ENCODE measurements at places on chromosomes 2 and 18.

DNA sequence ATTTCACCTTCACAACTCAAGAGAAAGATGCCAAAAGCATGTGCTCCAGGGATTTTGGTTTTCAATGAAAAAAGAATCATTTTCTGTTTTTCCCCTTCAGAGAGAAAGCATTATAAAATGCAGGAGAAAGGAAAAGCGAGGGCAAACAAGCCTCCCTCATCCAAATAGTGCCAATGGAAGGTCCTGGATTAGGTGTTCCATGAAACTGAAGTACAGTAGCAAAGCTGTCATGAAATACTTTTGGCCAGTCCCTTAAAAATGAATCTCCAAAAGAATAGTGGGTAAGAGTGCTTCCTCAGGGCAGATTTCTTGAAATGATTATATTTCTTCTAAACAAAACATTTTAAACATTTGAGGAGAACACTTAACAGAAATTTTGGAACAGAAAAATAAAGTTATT, 182.1 kb upstream of the FOSL2 start:
- DNase-seq, result no peak

DNA sequence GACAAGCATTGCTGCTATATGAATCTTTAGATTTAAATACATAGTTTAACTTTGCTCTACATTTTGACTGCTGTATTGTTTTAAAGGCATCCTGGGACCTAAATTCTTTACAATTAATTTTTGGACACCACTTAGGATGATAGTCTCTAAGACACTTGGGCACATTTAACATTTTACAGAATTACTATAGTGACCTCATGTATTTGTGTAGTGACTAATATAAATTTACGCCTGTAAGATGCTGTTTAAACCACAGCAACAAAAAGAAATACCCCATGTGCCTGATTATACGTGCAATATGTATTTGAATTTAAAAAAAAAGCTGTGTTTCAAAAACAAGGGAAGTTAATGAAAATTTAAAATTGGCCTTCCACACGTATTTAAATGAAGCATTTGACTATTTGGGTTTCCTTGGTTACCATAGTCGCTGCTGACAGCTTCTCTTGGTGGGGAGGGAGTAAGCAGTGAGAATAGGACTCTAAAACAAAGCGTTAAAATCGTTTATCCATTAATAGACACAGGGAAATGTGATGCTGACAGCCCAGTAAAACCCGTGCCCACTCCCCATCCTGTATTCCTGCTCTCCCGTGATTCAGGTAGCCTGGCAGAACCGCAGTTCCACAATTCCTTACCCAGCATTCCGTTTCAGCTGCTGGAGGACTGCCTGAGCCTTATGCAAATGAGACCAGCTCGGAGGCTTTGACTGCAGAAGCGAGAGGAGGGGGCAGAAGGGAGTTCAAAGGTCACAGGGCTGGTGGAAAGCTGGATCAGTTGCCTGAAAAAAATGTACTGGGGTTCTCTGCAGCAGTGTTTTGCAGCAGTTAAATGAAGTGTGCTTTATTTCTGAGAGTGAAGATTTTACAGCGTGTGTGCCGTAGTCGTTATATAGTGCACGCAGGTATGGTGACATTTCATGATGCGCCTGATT, 104.3 kb downstream of the CSRNP3 start:
- DNase-seq, result no peak

GRCh38 chr2:236250909-236251579, 13.2 kb downstream of the ASB18 start:
- no peak for DNase-seq

GRCh38 chr2:81495556-81495955, 1191.0 kb upstream of the LRRTM1 start:
- DNase-seq, result no peak

- DNase-seq, result no peak
These were observed 45.2 kb upstream of the SCG2 start for GRCh38 chr2:223647258-223647952.

DNA sequence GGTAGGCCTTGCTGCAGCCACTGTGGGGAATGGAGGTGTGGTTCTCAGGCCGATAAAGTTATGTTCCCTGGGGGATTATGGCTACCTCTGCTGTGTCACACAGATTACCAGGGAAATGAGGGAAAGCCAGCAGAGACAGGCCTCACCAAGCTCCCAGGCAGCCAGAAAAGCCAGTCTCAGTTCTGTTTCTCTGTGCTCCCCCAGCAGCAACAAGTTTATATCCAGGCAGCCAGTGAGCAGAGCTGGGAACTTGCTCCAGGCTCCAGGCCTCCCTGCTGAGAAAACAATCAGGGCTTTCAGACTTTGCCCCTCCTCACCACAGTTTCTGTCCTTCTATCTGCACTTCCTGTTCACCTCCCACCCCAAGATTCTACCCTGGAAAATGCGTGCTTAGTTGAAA, 596.6 kb upstream of the GYPC start:
- no peak for DNase-seq

GRCh38 chr2:240619506-240620148, 5.7 kb upstream of the GPR35 start:
- DNase-seq, result no peak

DNA sequence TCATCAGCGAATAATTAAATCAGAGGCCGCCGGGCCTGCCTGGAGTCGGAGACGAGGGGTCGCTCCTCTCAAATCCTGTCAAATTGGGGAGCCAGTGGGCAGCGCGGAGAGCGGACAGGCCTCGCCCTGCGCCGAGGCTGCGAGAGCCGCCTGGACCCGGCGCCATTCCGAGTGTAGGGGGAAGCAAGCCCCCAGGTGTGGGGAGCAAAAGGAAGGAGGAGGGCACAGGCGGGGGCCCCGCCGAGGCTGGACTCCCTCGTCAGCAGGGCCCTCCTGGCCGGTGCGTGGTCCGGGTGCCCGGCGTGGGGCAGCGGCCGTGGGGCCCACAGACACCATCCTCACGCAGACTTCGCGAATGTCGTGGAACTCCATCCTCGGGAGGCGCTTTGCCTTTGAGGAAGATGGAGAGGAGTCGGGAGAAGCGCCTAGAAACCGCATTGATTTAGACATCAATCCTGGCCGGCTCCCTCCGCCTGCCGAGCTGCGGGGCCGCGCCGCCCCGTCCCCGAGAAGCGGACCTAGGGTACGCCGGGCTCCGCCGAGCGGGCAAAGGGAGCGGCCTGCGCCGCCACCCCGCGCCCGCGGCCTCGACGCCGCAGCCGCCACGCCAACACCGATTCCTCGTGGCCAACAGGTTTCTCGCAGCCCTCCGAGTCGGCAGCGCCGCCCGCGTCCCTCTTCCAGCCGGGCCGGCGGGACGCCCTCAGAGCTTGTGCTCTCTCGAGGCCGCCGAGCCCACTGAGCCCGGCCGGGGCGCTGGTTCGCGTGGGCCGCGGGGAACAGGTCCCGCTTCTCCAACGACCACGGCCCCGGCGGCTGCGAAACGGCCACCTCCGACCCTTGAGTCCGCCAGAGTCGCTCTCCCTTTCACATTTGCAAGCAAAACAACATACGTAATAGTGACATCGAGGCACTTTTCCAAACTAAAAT, 6.7 kb upstream of the ONECUT2 start:
- DNase-seq, result no peak

GRCh38 chr2:158498043-158498748, 41.4 kb downstream of the PKP4 start:
- DNase-seq, result no peak

DNA sequence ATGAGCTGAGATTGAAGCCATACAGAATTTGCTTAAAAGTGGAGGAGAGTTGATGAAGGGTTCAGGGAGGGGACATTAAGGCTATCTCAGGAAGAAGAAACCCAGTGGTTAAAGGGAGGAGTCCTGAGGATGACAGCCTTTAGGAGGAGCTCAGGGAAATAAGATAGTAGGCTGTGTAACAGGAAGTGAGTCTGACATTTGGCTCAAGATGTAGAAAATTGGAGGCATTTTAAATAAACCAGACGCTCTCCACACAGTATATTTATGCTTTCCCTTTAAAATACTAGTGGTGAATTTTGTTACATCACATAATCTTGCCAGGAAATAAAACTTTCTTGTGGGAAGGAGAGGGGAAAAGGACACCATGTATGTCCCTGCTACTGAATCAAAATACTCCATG, 11.6 kb downstream of the KCNH7 start:
- DNase-seq, result no peak

- DNase-seq, result no peak
These were observed 46.6 kb upstream of the TMEM200C start for GRCh38 chr18:5941890-5942289.

DNA sequence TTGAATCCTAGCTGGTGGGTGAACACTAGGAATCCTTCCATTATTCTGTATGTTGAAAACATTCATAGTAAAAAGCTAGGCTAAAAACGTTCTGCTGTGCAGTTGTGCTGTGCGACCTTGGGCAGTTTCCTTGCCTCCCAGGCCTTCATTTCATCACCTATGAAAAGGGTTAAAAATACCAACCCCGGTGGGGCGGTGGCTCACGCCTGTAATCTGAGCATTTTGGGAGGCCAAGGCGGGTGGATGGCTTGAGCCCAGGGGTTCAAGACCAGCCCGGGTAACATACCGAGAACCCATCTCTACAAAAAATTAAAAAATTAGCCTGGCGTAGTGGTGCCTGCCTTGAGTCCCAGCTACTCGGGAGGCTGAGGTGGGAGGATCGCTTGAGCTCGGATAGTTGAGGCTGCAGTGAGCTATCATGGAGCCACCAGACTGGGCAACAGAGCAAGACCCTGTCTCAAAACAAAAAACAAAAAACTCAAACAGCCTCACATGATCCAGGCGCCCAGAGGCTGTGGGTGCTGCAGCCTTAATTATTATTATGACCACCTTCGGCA, 2.9 kb upstream of the RRM2 start:
- DNase-seq, result no peak

GRCh38 chr2:206958261-206958660, 18.9 kb downstream of the CPO start:
- no peak for DNase-seq

DNA sequence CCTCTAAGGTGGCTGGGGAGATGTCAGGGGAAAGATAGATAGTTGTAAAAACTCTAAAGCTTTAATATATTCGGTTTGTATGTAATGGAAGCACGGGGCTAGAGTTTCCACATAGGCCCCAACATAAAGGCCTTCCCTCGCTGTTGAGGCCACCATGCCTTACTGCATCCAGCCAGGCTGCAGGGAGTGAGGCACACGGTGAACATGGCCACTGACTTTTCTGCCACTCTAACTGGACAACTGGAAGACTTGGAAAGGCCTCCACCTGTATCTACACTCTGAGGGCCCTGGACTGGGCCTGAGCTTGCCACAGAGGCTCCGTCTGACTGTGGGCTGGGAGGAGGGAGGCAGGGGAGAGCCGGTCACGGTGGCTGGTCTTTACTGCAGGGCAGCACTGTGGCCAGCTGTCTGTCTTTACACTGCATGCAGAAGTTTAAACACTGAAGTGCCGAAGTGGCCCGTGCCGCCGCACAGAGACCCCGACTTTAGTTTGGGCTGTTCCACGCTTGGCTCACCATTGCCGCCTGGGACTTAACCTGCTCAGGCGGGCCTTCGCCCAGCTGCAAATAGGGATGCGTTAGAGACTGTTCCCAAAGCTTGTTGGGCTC, 66.7 kb downstream of the EMILIN2 start:
- no peak for DNase-seq

DNA sequence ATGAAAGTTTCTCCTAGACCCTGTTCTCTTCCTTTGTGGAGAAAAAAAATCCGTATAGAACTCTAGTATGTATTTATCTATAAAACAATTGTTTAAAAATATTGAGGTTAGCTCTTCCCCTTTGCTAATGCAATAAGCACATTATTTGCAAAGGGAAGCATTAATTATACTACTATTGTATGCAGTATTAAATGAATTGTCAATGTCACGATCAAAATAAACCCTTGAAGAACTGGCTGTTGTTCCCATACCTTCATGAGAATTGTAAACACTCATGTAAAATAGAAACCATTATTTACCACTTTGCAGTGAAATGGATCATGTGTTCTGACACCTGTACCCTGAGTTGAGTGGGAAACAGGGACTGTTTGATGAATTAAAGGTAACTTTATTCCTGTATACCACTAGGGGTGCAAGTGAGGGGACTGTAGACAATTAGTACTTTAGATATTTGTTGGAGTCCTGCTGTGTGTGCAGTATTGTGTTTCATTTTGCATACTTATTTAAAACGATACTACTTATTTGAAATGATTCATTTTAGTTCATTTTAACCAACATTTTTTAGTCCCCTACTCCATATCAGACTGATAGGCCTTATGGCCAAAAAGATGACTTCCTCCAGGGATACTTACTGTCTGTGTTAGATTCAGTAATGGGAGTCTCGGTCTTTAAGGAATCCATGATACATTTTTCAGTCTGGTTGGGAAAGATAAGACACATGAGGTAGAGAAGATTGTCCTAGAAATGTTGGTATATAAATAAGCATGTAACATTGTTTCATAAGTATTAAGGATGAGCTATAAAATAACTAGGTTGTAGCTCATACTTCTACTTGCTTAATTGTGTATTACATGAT, 7.9 kb downstream of the PKP4 start:
- DNase-seq, result no peak

DNA sequence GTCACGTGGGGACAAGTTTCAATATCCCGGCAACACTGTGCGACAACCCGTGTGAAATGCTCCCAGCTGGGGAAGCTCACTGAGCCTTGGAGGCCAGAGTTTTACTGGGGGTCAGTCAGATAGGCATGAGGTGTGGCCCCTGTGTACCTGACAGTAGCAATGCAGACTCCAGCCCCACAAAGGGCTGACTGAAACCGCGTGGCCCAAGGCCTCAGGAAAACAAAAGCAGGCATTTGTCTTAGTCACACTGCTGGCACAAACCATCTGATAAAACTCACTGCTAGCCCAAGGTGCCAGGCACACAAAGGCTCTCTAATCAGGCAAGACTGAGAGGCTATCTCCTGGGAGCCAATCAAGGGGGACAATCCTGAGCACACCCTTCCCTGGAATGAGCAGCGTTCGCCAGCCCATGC, 786.6 kb upstream of the RAB6C start:
- no peak for DNase-seq

GRCh38 chr2:62824388-62824787, 118.9 kb downstream of the EHBP1 start:
- no peak for DNase-seq

- no peak for DNase-seq
These were observed 2.1 kb downstream of the DOCK10 start for GRCh38 chr2:225040142-225040541.

DNA sequence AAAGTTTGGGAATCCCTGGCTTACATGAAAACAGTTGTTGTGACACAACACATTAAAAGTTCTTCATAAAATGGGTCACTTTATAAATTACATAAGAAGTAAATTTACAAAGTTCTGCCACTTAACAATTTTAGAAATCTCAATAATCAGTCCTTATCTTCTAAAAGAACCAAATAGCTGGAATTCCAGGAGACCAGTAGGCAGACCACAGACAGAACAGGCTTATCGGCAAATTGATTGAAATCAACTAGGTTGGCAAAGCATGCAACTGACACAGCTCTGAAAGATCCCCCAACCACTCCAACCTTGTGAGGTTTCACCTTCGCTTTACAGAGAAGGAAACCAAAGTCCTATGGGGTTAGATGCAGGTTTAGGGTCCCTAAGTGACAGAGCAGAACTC, 103.0 kb downstream of the DNER start:
- no peak for DNase-seq

DNA sequence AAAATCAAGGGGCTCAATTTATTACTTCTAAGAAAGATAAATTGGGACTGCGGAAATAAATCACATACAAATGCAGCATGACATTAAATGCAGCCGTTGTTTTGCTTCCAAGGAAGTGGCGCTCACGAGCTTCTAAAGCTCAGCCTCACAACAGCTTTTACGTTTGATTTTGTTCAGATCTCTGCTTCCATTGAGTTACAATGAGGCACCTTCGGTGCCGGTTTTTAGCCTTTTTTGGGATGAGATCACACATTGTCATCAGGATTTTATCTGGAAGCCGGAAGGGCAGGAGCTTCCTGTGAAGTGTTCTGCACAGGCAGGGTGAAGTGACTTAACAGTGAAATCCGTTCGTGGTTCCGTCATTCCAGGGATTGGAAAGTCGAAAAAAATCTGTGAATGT, 209.8 kb downstream of the DCDC2C start:
- DNase-seq, result no peak
